Fibroblast of lung (primary cell): ENCODE measurements at places on chromosomes 3 and 15. TPM values are rescaled to one million over a fixed set of nuclear protein-coding genes. Genes with fewer than 3 reads are reported as not detected.

GRCh38 chr15:60358935-60359682, 38.7 kb downstream of the ANXA2 start:
- DNase-seq: peak; percentile 76

GRCh38 chr3:62574266-62574898, 201.0 kb upstream of the FEZF2 start:
- DNase-seq: no peak

- DNase-seq: peak; percentile 95
Measured at GRCh38 chr3:125011941-125012340, 43.9 kb downstream of the HEG1 start.

DNA sequence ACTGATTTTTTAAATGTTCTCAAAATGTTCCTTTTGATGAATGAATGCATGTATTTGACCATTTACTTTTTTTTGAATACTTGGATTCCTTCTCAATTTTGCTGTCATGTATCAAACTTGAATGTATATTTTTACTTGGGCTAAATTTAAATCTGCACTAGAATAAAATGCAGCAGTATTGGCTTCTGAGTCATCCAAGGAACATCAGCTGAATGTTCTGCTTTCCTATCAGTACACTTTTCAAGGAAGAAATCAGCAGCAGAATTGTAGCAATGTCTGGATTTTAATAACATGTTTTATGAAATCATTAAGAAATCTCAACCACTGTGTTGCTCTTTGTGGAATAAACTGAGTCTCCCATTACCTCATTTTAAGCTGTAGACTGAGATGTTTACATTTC, 57.0 kb upstream of the COL6A6 start:
- DNase-seq: no peak

DNA sequence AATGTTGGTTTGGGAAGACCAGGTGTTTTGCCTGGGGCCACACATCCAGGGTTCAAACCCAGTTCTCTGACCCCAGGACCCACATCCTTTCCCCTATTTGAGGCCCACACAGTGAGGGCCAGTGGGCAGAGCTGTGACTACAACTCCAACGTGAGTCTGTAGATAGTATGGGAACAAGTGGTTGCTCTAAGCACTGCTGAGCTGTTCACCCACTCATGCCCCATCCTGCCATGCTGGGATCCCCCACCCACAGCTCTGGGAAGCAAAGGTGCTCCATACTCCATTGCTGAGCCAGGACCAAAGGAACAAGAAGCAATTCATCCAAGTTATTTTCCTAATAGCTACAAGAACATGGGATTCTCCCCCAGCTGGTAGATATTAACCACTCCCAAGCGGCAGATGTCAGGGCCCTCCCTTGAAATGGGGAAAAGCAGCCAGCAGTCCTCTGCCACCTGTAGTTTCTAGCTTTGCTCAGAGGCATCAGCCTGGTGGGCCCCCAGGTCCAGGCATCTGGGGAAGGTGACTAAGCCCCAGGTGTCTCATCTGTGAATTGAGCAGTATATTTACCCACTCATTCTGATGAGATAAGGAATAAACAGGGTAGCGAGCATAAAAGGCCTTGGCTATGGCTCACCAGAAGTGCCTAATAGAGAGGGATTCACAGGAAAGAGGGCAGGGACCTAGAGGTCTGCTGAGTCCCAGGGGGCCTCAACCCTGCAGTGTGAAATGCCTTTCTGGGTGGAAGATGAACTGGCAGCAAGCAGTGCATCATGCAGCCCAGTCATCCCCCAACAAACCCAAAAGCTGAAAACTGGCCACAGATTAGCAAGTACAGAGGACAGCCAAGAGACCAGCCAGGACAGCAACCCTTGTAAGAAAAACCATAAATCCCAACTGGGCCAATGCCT, 33.4 kb downstream of the POC1A start:
- no peak for DNase-seq

DNA sequence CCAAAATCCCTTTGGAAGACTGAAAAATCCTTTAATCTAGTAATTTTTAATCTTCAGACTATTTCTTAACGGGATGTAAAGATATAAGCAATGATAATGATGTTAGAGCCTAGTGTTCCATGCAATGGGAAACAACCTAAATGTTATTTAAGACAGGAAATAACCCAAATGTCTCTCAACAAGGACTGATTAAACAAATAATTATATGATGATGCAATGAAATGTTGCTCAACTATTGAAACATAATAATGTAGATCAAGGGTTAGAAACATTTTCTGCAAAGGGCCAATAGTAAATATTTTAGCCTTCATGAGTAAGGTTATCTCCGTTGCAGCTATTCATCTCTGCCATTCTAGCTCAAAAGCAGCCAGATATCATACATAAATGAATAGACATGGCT, 275.4 kb downstream of the NEK10 start:
- peak; percentile 63 for DNase-seq

DNA sequence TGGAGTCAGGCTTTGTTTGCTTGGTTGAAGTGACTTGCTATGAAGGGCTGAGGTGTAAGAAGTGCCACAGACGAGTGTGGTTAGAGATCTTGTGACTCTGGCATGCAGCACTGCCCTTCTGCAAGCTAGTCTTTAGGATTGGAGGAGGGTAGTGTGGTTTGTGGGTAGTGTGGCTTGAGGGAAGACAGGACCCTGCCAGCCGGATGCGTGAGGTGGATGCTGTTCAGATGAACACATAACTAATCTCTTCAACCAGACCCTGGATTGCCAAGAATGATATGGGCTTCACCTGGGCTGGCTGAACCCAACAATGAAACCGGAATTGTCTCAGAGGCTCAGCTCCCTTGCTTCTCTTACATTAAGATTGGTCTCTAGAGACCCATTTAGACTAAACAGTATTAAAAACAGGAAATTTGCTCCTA, 32.7 kb downstream of the STARD9 start:
- no peak for DNase-seq

The GOLGA8G gene
- not detected in 2 replicates for total RNA-seq

The TICRR gene
- total RNA-seq: 0.26 and 1.2 TPM in 2 replicates

The INSYN1 gene
- 1.2 and 1.3 TPM in 2 replicates for total RNA-seq

The TASOR gene
- total RNA-seq: 99.4 and 112 TPM in 2 replicates

The SPTBN5 gene
- 0.26 and 0.66 TPM in 2 replicates for total RNA-seq

The PTH1R gene
- total RNA-seq: 3.3 and 4.3 TPM in 2 replicates
